ENCODE measurements at places on chromosomes 7 and 10.

GRCh38 chr7:30683306-30683705, 1.1 kb upstream of the CRHR2 start:
- no peak for DNase-seq

GRCh38 chr7:154997840-154998370, 5.0 kb downstream of the PAXIP1 start:
- no peak for DNase-seq

- no peak for DNase-seq
Observed at GRCh38 chr7:41628901-41629300, 74.0 kb downstream of the INHBA start.

GRCh38 chr7:44652535-44652934, 46.1 kb downstream of the OGDH start:
- DNase-seq, result no peak

GRCh38 chr7:16652240-16652583, 6.2 kb downstream of the BZW2 start:
- no peak for DNase-seq

GRCh38 chr10:97849103-97849686, 448 bp upstream of the GOLGA7B start:
- DNase-seq, result peak; percentile 3

- no peak for DNase-seq
Observed at GRCh38 chr7:81776948-81777630, 7.2 kb upstream of the HGF start.

DNA sequence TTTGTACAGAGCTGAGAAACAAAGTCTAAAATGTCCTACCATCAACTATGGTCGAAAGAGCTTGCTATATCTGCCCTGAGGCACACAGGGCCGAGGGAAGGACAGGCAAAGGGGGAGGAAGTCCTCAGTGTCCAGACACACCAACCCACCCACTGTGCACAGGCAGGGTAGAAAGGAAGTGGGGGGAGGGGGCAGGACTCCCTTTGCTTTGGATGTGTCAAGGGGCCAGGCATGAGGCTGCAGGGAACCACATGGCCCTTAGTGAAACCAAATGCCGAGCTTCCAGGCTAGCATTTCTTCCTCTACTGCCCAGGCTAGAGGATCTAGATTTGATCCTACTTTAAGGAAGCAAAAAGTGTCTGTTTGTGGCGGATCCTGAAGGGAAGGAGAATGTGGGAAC, 28.6 kb downstream of the KCNH2 start:
- DNase-seq, result no peak

DNA sequence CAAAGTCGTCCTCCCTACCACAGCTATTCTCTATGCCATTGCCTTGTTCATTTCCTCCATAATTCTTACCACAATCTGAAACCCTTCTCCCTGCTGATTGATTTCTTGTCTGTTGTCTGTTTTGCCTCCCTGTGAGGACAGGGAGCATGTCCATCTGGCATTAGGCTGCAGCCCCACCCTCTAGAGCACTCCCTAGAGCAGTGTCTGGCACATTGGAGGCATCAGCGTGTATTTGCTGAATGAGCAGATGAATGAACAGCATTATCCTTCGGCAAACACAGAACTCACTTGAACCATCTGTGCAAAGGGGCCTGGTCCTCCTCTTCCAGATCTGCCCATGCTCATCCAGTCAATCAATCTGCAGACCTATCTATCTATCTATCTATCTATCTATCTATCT, 5.1 kb upstream of the DMBT1 start:
- DNase-seq, result no peak

GRCh38 chr7:104482362-104483037, 154.1 kb downstream of the LHFPL3 start:
- no peak for DNase-seq

- DNase-seq, result no peak
Observed at GRCh38 chr10:131099028-131099726, 212.3 kb downstream of the TCERG1L start.

GRCh38 chr10:78895469-78895868, 173.3 kb upstream of the ZMIZ1 start:
- no peak for DNase-seq

DNA sequence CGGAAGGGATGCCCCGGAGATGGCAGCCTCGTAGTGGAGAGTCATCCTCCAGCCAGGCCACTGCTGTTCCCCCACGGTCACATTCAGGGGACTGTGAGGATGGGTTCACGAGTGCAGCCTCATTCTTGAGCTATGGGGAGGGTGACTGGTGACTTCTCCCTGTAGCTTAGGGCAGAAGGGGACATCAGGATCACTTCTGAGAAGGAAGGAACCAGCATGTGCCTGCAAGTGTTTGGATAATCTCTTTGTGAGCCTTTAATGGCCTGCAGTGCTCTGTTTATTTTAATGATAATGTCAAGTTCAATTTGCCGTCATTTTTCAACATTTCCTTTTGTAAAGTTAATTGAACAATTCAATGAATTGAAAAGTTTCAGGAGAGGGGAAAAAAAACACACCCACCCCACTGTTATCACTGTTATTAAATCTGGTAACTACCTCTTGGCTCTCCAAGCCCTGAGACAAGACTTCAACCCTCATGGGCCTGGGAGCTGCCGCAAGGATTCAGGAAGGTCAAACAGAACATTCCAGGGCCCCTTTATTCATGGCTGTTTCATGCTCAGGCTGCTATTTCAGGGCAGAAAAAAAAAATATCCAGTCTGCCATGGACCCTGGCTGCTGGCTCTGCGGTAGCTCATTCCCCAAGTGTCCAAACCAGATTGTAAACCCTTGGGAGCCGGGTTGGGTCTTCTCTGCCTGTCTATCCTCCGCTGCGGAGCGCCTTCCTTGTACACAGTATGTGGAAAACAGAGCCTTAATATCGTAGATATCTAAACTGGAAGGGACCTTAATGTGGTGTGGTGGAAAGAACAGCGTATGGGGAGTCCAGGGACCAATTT, 100.4 kb downstream of the CDH23 start:
- no peak for DNase-seq

- no peak for DNase-seq
Observed at GRCh38 chr7:111532625-111533024, 29.7 kb downstream of the IMMP2L start.

DNA sequence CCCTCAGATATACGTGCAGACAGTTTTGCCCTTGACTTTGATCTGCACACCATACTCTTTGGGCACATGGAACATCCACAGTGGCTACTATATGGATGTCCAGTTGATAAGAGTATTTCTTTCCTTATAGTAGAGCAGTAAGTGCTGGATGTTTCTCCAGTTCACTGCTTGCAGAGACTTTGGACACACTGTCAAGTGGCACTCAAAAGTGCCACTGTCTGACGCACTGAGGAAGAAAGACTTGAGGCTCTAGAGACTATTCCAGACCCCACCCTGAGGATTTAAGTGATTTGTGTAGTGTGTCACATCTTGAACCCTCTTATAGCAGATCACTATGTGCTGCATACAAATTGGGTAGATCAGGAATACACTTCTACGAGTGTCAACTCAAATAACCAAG, 179.1 kb downstream of the GNAI1 start:
- DNase-seq, result no peak

- DNase-seq, result no peak
Observed at GRCh38 chr10:127875916-127876315, 16.8 kb downstream of the CLRN3 start.

DNA sequence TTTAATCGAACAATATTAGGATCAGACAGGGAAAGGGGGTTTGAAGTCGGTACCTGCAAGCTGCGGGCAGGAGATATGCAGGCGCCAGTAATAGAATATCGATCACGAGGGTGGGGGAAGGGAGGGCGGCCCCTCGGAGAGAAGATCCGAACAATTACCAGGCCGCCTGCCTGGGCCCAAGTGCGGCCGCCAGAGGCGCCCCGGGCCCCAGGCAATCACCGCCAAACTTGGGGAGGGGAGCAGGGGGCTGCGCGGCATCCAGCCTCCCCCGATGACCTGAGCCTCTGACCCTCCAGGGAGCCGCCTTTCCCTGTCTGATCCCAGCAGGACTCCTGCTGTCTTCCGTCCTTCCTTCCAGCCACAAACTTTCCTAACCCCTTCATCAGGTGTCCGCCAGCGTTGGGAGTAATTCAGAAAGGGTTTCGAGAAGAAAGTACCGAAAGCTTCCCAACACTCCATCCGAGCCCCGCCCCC, 1.1 kb downstream of the NKX1-2 start:
- no peak for DNase-seq

- DNase-seq, result peak; percentile 72
Observed at GRCh38 chr10:93554760-93555432, 11.6 kb upstream of the FFAR4 start.

GRCh38 chr7:17957871-17958270, 17.6 kb upstream of the SNX13 start:
- DNase-seq, result no peak

DNA sequence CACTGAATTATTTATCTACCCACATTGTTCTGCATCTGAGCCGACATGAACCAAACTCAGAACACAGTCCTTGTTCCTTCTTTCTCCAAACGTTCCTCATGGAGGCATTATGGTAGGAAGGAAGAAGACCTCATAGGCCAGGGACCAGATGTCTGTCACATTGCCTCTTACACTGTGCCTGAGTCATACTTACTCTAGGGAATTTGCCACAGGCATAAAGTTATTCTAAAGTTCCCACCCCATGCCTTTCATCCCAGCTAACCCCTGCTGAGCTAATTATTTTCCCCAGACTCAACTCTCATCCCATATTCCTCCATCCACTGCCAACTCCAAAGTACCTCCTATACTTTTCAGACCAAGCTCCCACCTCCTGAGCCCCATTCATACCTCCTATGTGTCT, 21.2 kb downstream of the MAT1A start:
- DNase-seq, result no peak

- DNase-seq, result peak; percentile 7
Observed at GRCh38 chr10:103479135-103479534, at the start of gene CALHM3. Gene CALHM3, minus strand, starts transcription at chr10:103479240. Its CDS starts 208 bp downstream, at chr10:103479032.

DNA sequence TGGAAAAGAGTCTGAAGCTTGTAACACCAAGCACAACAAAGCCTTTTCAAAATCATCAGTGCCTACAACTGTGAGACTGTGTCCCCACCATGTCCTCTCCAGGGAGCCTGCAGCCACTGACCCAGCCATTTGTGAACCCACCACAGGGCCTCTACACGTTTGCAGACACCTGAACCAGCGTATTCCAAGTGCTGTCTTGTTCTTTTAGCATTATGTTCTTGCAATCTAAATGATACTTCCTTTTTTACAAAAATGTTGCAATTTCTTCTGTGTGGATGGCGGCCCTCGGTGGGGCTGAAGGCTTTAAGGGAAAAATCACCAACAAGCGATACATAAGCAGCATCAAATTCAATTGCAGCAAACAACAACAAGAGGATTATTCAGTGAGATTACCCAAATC, 403.2 kb upstream of the MGMT start:
- DNase-seq, result no peak

GRCh38 chr10:84329196-84329611, 815 bp downstream of the CCSER2 start:
- DNase-seq, result no peak

GRCh38 chr7:72092769-72093168, 319.4 kb downstream of the CALN1 start:
- no peak for DNase-seq

DNA sequence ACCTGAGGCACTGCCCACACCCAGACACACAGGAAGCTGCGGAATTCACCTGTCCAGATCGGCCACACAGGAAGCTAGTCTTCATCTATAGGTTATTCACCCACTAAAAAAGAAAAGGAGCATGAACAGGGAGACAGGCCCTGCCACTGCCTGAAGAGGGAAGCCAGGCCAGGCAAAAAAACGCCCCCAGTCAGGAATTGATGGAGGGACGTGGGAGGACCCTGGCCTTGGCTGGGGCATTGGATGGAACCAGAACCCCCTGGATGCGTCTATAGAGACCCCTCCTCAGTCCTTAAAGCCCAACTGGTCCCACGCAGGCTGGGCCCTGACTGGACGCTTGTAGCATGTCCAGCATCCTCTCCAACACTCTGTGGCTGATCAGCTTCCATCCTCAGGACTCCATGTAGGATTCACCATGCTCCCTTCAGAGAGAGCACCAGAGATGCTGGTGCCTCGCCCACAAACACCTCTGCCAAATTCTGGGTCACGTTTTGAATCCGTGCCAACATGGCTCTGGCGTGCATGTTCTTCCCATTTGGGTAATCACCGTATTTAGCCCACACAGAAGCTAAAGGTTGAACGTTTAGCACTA, 259.3 kb upstream of the TCERG1L start:
- no peak for DNase-seq

DNA sequence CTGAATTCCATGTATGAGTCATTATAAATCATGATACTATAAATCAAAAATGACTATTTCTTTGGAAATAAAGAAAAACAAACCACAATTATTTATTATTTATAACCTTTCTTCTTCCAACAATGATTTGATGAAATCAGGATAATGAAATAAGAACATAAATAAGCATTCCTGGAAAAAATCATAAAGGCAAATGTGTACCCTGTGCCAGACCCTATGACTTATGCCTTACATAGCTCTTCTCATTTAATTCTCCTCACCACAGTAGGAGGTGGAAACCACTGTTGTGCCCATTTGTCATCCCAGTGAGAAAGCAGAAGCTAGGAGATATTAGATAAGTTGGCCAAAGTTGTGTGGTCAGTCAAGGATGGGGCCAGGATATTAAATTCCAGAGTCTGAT, 255.1 kb downstream of the DOCK4 start:
- no peak for DNase-seq

DNA sequence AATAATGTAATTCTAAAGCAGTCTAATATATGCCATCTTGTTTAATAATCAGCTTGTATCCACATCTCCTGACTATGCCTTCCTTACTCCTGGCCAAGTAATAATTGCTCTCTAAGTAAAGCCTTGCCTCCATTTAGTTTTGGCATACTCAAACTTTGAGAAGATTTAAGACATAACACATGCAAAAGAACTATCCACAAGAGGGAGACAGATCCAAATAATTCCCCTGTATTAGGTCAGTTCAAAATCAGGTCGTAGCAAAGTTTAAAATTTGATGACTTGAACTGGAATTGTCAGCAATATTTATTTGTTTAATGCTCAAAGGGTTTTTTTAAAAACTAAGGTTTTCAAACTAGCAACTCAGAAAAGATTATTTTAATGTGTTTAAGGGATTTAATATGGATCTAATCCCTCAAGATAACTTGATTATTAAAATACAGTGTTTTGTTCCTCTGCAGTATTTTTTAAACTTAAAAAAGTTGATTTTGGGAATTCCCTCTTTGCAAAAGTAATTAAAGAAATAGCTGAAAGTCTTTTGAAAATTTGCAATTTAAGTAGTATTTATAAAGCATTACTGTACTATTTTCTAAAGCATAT, 95.3 kb downstream of the HDAC9 start:
- peak; percentile 14 for DNase-seq

GRCh38 chr10:65033957-65034356, 1512.8 kb downstream of the REEP3 start:
- DNase-seq, result no peak

- DNase-seq, result no peak
Observed at GRCh38 chr10:35783305-35783838, 141.3 kb upstream of the FZD8 start.

- peak; percentile 66 for DNase-seq
Observed at GRCh38 chr10:119189811-119190282, 11.2 kb upstream of the PRDX3 start.

- DNase-seq, result no peak
Observed at GRCh38 chr10:31090894-31091607, 59.4 kb upstream of the ZNF438 start.
